Placental epithelial cell (primary cell): ENCODE measurements at places on chromosomes 5 and 9. TPM values are rescaled to one million over a fixed set of nuclear protein-coding genes. Genes with fewer than 3 reads are reported as not detected.

The ANKRD18A gene
- total RNA-seq = under 0.01 TPM in 1 of 2 replicates, not detected in the other

The SLC6A18 gene
- not detected in 2 replicates for total RNA-seq

The CFAP90 gene
- 0.39 and 0.54 TPM in 2 replicates for total RNA-seq

The LRRC26 gene
- not detected in 2 replicates for total RNA-seq

The GPR107 gene
- 20.4 and 24.2 TPM in 2 replicates for total RNA-seq

The PAEP gene
- not detected in 2 replicates for total RNA-seq

The OCLN gene
- total RNA-seq = 2.0 and 2.4 TPM in 2 replicates

The FOXD4L3 gene
- 0.39 and 0.43 TPM in 2 replicates for total RNA-seq

The NDUFA8 gene
- total RNA-seq = 15.3 and 27.2 TPM in 2 replicates

The MED22 gene
- total RNA-seq = 13.7 and 16.7 TPM in 2 replicates

The TDRD7 gene
- total RNA-seq = 5.1 and 7.3 TPM in 2 replicates

The IL3 gene
- not detected in 2 replicates for total RNA-seq

The IGFBPL1 gene
- 13.3 and 48.3 TPM in 2 replicates for total RNA-seq

The PPIP5K2 gene
- 55.0 and 64.0 TPM in 2 replicates for total RNA-seq
